Right renal cortex interstitium (tissue), 3 donors: ENCODE measurements at places on chromosomes 2 and 18. TPM values are rescaled to one million over a fixed set of nuclear protein-coding genes. Genes with fewer than 3 reads are reported as not detected.

- DNase-seq = no peak
Measured at GRCh38 chr18:66640431-66640830, 36.5 kb upstream of the CDH19 start.

GRCh38 chr2:45166229-45166890, 157.1 kb upstream of the SIX2 start:
- DNase-seq = no peak

GRCh38 chr2:55902971-55903370, 20.6 kb downstream of the EFEMP1 start:
- no peak for DNase-seq

DNA sequence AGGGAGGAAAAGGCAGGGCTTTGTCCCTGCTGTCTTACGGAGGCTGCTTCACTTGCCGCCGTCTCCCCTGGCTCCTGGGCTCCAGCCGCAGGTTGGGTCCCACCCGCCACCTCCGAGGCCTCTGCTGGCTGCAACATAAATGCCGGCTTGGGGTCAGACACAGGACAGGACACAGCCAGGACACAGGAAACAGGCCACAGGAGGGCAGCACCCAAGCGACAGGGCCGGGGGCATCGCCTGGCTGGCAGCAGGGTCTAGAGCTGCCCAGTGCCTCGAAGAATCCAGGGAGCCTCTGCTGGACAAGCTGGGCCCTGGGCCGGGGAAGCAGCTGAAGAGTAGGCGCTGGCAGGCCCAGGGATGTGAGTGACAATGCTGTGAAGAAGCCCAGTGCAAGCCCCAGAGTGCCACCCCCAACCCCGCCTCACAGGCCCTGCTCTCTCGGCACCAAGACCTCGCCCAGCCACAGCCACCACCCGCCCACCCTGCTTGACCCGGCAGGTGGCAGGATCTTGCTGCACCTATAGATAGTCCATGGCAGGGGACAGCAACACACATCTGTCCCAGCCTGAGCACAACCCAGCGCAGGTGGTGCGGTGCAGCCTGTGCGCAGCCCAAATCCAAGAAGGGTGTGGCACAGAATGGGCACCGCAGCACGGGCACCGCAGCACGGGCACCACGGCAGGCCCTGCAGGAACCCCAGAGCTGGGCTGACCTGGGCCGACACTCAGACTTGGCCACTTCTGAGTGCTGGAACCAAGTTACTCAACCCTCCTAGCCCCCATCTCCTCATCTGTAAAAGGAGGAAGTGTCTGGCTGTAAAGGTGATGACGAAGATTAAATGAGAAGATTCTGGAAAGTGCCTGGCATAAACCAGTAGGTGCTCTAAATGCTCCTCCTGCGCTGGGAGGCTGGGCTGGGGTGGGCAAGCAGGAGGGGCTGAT, 55.6 kb downstream of the BIN1 start:
- DNase-seq = no peak

DNA sequence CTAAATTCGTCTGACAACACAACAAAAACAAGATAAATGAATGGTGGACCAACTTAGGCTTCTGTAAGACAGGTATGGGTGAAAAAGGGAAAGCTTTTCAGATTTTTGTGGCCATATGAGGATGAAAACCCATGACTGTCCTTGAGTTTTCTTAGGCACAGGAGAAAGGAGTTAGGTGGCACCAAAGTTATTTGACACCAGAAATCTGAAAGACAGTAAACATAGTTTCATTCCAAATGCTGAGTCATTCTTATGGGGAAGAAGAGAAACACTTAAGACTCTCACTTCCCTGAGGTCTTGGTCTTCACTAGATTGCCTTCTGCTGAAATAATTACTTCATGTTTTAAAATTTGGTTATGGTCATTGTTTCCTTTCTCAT, 5.2 kb upstream of the GPD2 start:
- DNase-seq = no peak

DNA sequence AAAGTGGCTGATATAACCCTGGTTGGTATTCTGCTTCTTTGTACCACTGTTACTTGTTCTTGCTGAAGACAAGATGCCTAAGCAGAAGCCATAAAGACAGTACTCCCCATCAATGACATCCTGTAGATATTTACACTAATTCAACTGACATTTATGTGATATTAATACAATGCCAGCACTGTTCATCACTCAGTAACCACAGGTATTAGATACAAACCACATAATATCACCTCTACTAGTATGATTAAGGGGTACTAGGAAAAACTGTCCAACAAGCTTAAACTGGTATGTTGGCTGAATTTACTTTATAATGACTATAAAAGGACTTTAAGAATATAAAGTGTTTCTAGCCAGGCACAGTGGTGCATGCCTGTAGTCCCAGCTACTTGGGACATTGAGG, 65.8 kb downstream of the RTN4 start:
- no peak for DNase-seq

DNA sequence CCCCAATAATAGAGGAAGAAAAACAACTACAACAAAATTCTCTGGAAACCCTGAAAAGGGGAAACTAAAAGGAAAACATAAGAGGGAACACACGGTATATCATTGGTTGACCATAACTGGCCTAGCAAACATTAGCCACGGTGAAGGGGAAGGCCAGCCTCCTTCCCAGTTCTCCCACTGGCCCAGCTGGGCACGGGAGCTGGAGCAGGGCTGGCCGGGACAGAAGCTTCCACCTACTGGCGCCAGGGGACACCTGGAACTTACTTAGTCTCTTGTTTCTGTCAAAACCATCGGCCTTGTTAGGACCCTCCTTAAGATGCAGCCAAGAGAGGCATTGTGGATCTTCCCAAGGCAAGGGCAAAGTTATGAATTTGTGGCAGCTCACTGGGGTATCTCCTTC, 56.1 kb upstream of the DLGAP1 start:
- no peak for DNase-seq

GRCh38 chr2:120508567-120509041, 162.7 kb downstream of the INHBB start:
- DNase-seq = no peak

GRCh38 chr18:36560187-36560586, 262.7 kb downstream of the FHOD3 start:
- no peak for DNase-seq

DNA sequence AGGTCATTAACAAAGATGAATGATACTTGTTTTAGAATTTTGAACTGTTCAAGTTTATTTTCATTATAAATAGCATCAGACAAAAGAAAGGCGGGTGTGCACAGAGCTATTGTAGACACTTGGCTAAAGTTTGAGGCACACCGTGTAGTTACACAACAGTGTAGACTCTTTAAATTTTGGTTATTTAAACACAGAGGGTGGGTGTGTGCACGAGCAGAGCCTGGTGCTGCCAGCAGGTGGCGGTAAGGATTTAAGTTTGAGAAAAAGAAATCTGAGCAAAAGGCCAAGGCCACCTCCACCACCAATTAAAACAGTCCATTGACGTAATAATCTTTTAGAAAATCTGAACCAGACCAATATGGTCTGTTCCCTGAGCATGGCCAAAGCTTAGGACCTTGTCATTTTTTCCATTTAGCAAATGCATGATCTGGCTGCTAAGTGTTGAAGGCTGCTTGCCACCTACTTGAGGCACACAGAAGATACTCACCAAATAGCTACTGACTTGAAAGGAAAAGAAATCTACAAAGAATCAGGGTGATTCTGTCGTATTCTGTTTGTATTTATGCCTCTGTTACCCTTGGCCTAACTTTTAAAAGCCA, 14.3 kb downstream of the COPS7B start:
- DNase-seq = no peak

DNA sequence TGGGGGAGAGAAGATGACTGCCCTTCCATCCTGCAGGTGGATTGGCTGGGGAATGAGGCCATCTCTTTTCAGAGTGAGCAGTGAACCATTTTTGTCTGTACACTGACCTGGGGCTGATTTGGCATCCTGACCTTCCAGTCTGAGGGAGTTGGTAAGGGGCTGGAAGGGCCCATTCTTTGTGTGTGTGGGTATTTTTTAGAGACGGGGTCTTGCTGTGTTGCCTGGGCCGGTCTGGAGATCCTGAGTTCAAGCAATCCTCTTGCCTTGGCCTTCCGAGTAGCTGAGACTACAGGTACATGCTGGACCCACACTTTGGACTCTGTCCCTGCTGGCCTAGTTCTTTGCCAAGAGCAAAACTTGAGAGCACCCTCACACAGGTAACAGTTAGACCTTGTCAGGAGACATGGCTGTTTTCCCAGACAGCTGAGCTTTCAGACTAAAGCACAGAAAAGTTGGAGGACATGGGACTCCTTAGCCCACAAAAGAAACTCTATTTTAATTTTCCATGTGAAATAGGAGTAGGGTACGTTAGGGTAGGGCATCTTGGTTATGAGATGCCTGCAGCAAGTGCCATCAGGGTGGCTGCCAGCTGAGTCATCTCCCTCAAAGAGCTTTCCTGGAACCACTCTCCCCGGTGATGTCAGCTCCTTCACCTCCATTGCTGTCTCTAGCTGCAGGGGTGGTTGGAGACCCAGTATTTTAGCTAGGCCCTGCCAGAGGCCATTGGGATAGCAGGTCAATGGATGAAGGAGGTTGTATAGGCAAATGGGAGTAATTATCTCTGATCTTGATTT, 60.7 kb downstream of the DGKD start:
- DNase-seq = no peak

DNA sequence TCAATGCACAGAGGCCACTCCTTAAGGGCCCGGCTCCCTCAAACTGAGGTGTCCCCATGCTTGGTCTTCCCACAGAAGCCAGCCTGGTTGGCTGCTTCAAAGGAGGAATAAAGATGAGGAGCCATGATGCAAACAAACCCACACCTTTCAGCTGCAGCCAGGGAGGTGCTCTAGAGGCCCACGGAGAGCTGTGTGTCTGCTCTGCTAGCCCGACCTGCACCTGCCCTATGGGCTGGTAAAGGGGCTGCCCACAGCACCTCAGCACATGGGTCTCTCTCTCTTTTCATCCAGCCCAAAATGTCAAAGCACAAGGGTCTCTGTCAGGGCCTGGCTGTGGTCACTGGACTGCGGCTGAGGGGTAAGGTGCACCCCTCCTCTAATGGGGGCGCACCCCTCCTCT, 132.1 kb downstream of the MSH2 start:
- no peak for DNase-seq

DNA sequence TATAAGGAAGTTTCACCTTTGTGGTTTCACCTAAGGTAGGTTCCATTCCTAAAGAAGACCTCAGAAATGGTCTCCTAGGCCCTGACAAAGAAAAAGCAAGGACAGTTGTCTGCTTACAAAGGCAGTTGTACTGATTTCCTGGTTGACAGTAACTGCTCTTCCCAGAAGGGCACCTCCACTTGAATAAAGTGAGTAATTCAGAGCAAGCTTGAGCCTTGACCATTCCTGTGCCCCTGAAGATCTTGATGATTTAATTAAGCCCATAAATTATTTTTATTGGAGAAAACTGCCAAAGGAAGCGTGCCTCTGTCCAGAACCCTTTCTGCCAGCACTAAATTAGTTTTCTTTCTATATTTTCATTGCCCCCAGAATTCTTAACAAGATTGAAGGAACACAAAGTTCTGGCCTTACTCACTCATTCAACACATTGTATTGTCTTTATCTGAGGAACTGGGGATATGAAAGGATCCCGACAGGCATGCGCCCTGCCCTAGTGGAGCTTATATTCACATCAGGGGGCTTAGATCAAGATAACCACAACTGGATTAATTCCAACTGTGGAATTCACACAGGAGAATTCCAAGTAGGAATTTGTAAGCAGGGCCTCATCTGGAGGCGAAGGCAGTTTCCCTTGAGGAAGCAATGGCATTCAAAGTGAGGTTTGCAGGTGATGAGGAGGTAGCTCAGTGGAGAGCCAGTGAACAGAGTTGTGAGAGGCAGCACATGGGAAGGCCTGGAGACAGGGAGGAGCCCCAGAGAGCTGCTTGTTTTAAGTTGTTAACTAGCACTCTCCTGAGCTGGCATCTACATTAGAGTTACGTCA, 21.2 kb downstream of the PTRHD1 start:
- no peak for DNase-seq

GRCh38 chr2:186991766-186992417, 142.9 kb upstream of the ZSWIM2 start:
- DNase-seq = no peak

GRCh38 chr2:205892665-205893259, 193.2 kb downstream of the INO80D start:
- DNase-seq = no peak

TDRD15 gene
- 0.06 TPM for polyA plus RNA-seq

IL36RN gene
- not detected for polyA plus RNA-seq
